ENCODE measurements at places on chromosomes 11 and 22.

- DNase-seq: no peak
Measured at GRCh38 chr22:41916745-41917358, 2.0 kb upstream of the SHISA8 start.

- DNase-seq: no peak
Measured at GRCh38 chr11:30282289-30282631, 40.6 kb upstream of the ARL14EP start.

- no peak for DNase-seq
Measured at GRCh38 chr22:48870436-48870835, 957.2 kb downstream of the BRD1 start.

DNA sequence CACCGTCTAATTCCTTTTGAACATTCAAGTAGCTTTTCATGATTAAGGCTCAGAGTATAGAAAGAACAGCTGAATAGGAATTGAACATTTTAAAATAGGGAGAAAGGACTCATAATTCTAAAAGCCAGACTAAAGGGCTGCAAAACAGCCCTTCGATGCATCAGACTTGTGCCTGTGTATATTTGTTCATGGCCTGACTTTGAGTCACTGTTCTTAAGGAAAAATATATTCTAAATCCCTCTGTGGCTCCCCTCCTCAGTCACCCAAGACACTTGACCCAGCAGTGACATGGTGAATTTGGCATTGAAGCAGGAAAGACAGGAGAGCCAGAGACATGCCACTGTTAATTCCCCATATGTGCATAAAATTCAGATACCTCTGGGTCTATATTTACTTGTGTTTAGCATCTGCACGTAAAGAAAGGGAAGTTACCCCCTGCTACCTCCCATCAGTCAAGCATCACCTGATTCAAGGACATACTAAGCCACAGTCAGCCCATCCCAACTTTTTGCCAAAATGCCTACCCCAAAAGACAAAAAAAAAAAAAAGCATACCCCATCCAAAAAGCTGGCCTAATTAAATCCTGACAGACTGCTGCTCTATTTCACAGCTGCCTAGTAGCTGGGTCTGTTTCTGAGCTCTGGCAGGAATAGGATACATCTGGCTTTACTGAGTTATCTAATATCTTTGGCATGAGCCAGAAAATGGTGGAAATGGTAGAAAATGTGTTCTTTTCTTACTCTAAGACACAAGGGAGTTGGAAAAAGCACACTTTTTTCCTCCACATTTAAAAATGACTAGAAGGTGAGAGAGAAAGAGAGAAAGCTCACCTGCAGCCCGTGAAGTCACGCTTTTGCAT, 93.5 kb downstream of the COMMD9 start:
- DNase-seq: no peak

GRCh38 chr11:71252269-71252769, at the start of gene SHANK2:
TSS of gene SHANK2 (minus strand) at chr11:71252577. CDS start at chr11:71147326, 105,251 bp downstream.
- DNase-seq: no peak

DNA sequence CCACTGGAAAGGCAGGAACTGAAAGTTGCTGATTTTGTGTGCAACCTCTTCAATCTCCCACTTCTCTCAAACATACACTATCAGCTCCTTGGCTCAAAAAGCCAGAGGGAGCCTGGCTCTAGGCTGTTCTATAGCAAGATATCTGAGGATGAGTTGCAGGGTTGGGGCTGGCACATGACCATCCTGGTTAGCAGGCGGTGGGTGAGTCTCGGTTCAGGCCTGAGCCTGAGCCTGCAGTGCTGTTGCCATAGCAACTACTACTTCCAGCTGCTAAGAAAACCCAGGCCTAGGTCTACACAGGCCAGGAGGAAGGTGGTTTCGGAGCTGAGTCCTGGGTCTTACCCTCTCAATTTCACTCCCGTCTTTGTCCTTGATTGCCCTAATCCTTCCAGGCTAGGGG, 39.0 kb downstream of the CWC15 start:
- no peak for DNase-seq

- DNase-seq: no peak
Measured at GRCh38 chr11:69567951-69568808, 72.8 kb upstream of the CCND1 start.

DNA sequence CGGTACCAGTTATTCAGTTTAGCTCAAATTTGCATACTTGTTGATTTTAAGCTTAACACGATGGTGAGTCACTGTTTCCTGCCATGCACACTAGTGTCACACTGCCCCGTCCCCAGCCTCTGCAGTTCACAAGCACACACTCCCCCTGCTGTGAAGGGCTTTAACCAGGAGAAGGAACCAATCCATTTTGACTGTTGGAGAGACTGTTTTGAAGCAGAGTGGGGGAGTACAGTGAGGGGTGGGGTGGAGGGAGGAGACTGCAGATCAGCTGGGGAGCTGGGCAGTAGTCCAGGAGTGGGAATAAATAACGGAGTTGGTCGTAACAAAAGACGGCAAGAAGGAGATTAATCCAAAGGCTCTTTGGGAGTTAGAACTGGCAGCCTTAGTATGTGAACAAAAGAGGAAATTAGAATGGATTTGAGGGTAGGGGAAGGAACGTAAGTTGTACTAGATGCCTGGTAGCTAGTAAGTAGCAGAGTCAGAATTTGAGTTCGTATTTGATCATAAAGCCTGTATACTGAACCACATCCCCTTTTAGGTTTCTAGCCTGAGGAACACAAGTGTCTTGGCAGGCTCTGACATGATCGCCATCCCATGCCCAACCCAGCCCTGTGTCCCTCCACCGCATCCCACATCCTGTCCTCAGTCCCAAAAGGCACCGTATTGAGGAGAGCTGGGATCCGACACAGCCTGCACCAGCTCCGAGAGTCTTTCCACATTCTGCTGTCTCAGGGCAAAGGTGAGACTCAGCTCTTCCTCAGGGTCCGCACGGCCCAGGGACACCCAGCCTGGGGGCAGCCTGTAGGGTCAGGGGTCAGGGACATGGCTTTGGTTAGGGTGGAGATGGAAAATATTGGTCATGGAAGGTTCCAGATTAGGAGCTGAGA, 862 bp downstream of the TPP1 start:
- DNase-seq: peak; percentile 71

GRCh38 chr11:107232451-107232850, 214.2 kb upstream of the GUCY1A2 start:
- DNase-seq: no peak

DNA sequence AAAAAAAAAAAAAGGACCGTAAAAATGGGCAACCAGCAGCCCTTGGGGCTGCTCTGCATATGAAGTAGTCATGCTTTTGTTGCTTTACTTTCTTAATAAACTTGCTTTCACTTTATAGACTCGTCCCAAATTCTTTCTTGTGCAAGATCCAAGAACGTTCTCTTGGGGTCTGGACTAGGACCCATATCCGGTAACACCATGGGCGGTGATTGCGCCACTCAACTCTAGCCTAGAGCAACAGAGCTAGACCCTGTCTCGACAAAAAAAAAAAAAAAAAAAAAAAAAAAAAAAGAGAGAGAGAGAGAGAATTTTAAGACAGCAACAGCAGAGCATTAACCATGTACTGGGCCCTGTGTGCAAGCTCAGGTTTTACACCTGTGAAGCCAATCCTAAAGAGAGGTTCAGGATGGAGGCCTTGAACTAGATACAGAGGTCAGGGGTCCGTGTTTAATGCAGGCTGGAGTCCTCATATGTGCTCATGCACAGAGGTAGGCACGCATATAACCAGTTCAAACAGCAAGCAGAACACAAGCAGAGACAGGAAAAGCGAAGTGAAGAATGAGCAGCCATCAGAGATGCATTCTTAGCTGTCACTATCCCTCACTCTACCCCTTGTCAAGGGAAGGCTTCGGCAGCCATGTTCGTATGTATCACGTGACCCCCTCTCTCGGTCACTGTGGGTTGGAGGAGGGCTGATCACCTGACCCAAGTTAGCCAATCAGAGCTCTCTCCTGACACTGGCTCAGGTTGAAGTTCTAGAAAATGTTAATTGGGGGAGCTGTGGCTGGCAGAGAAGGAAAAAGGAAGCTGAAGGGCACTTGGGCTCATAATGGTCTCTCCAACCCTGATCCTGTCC, 16.7 kb upstream of the SYT12 start:
- peak; percentile 48 for DNase-seq

DNA sequence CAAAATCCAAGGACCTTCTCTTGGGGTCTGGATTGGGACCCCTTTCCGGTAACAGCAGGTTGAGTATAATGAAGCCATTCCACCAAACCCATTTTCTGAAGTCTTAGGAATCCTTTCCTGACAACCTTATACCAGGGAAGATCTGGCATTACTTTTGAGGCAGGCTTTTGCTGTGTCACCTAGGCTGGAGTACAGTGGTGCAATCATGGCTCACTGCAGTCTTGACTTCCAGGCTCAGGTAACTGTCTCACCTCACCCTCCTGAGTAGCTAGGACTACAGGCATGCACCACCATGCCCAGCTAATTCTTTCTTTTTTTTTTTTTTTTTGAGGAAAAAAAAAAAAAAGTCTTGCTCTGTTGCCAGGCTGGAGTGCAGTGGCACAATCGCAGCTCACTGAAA, 55.8 kb upstream of the TREH start:
- DNase-seq: no peak

DNA sequence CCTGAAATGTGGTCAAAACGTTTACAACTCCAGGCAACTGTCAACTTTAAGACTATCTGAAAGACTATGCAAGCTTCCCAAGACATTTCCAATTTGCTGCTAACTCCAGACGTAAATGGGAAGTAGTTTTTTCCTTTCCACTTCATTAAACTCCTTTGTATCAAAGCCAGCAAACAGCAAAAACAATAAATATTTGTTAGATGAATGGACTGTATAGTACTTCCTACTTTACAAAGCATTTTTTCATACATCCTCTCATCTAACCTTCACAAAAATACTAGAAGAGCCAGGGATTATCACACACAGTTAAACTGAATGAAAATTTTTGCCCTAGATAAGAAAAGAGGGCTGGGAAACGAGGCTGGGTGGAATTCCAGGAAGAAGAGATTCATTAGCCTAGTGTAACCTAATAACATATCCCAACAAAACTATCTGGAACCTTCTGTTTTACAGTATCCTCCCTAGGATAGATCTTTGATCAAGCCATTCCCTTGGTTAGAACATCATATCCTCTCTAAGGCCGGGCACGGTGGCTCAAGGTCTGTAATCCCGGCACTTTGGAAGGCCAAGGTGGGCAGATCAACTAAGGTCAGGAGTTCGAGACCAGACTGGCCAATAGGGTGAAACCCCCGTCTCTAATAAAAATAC, 10.4 kb downstream of the NUP98 start:
- DNase-seq: no peak

- no peak for DNase-seq
Measured at GRCh38 chr11:6571434-6572008, 31.9 kb downstream of the RRP8 start.

DNA sequence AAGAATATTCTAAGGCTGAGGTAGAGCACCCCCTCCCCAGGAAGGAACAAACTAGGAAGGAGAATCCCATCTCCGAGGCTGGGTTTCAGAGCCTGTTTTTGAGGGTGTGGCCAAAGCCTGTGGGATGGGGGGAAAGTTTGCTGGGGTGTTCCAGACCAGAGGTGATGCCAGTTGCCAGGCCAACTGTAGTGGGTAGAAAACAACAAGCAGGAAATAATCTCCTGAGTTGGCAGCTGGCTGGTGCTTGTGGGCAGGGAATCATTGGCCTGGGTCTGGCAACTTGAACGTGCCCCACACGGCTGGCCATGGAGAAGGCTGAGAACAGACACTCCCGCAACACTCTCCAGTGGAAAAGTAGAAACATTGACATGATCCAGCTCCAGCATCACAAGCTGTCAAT, 385.6 kb downstream of the ETS1 start:
- DNase-seq: no peak

GRCh38 chr11:115368616-115369015, 135.6 kb downstream of the CADM1 start:
- no peak for DNase-seq

GRCh38 chr11:103372906-103373305, 263.7 kb downstream of the DYNC2H1 start:
- no peak for DNase-seq

GRCh38 chr11:88300888-88301487, 36.5 kb downstream of the CTSC start:
- no peak for DNase-seq

DNA sequence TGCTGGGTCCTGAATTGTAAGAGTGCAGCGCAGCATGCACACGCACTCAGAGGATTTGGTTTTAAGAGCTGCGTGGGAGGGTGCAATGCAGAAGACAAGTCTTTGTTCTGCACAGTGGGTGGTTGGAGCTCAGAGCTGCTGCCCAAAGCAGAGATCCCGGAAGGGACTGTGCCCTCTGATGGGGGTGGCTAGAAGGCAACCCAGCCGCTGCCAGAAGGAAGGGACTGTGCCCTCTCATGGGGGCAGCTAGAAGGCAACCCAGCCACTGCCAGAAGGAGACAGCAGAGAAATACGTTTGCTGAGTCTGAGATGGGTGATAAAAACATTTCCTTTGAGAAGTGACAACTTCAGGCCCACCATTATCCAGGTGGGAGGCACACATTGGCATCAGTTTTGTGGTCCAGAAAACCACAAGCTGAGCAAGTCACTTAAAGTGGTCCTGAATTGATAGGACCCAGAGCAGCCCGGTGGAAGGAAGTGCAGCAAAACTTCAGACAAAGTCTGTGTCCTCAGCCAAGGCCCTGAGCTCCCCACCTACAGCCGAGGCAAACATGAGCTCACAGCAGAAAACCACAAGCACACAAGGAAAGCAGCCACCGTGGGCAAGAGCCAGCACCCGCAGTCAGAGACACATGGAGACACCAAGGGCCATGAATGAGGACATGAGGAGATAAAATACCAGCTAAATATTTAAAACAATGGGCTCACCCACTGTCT, 4.3 kb downstream of the KRTAP5-6 start:
- DNase-seq: no peak

- no peak for DNase-seq
Measured at GRCh38 chr22:32811788-32812545, 10.5 kb downstream of the TIMP3 start.

DNA sequence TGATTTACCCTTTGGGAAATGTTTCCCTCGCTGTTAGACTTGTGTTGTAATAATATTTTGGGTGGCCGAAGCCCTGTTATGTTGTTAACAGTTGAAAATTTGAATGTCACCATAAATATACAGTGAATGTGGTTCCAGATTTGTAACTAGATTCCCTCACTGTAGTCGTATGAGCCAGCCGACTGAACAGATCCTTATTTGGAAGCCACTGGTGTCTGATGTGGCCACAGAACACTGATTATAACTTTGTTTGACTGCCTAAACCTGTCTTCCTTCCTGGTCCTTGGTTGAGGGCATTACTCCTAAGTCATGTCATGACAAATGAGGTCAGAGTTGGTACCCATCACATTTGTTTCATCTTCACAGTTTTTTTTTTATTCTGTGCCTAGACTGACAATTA, 45.4 kb downstream of the YAP1 start:
- DNase-seq: no peak

DNA sequence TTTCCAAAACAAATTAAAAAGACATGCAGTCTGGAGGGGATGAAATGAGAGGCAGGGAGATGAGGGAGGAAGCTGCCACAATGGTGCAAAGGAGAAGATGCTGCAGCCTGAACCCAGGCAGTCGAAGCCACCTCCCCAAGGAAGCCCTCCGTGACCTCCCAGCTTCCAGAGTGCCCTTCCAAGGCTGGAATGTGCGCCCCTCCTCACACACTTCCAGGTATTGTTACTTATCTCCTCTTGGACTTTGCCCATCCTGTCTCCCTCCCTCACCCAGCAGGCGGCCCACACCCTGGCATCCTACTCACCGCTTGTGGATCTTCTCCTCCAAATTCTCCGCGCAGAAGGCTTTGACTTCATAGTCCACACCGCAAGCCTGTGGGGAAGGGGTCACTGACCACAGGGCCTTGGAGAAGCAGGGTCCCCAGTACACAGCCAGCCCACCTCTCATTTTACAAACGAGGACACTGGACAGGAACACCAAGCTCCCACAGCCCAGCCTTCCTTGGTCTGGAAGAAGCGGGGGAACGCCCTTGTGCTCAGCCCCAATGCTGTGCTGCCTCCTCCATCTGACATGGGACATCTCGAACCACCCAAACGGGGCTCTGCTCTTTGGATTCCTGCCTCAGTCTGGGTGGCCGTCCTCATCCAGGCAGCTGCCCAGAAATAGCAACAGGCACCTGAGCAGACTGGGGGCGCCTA, 40.3 kb downstream of the TPBGL start:
- no peak for DNase-seq

Measured in stimulated activated CD4-positive, alpha-beta T cell treated with anti-CD3 and anti-CD28 coated beads, Interleukin-1b, Interleukin-23, amount 100 ng/mL, for 48 hours (primary cell).